ENCODE measurements at places on chromosomes 2 and 18.

- no peak for DNase-seq
These were observed 10.6 kb upstream of the ANXA4 start for GRCh38 chr2:69731147-69731970.

DNA sequence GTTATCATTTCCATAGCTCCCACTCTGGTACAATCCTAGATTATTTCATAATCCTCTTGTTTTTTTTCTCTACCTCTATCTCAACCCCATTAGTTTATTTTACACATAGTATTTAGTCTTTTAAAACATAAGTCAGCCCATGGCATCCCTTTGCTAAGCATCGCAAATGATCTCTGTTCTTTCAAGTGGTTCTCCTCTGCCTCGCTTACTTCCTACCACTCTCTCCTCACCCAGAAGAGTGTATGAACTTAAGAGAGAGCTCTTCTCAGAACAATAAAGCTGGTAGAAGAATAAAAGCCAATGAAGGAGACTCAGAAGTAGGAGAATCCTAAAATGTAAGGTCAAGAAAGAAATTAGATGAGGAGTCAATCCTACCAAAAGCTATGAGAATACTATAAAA, 12.2 kb upstream of the ITPRID2 start:
- no peak for DNase-seq

- no peak for DNase-seq
These were observed 56.1 kb upstream of the FHL2 start for GRCh38 chr2:105454801-105455485.

GRCh38 chr2:44957656-44958327, 16.3 kb downstream of the SIX3 start:
- DNase-seq, result no peak

DNA sequence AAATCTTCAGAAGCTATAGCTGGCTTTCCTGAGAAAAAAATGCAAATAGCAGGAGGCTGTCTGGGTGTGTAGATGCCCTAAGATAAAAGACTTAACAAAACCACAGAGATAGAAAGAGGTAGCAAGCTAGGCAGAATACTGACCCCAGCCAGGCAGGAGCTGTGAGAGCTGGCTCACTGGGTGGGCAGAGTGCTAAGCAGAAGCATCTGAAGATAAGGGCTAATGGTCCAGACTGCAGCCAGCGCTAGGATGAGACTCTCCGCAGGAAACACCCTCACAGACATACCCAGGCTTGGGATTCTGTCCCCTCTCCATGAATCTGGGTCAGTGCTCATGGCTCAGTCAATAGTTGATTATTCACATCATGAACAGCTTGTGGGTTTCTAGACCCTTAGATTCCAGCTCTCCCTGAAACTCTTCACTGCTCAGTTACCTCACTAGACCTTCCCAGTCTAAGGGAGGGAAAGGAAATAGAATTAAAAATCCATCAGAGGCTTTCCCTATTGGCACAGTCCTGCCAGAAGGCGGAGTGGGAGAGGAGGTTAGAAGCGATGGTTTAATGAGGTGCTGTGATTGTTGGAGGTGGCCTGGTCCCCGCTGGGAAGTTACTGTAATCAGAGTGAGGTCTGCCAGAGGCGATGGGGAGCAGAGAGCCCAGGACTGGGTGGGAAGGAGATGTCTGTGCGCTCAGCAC, 21.4 kb upstream of the CCBE1 start:
- no peak for DNase-seq

GRCh38 chr2:20093263-20094141, 42.1 kb upstream of the LAPTM4A start:
- DNase-seq, result no peak

DNA sequence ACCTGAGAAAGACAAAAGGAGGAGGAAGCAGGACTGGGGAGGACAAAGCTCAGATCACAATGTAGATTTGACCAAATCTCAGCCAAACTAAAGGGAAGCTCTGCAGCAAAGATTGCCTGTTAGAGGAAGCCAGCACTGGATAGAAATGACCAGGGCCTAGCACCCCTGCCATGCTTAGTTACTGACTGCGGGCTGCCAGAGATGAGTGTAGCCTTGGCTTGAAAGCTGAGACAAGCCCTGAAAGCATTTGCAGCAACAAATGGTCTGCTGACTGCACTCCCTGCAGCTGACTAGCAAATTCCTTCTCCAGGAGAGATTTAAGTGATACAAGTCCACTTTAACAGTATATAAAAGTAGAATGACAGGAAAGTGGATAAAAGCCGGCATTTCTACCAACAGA, 140.9 kb upstream of the CRIM1 start:
- no peak for DNase-seq

DNA sequence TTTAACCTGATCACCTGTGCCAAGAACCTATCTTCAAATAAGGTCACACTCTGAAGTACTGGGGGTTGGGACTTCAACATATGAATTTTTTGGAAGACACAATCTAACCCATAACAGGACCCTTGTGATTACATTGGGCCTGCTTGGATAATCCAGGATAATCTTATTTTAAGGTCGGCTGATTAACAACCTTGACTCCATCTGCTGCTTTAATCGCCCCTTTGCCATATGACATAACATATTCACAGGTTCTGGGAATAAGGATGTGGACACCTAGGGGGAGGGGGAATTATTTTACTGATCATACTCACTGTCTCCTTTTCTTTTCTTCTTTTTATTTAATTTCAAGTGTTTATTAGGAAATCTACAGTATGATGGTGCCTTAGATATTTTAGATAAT, 34.8 kb downstream of the CDH20 start:
- no peak for DNase-seq

DNA sequence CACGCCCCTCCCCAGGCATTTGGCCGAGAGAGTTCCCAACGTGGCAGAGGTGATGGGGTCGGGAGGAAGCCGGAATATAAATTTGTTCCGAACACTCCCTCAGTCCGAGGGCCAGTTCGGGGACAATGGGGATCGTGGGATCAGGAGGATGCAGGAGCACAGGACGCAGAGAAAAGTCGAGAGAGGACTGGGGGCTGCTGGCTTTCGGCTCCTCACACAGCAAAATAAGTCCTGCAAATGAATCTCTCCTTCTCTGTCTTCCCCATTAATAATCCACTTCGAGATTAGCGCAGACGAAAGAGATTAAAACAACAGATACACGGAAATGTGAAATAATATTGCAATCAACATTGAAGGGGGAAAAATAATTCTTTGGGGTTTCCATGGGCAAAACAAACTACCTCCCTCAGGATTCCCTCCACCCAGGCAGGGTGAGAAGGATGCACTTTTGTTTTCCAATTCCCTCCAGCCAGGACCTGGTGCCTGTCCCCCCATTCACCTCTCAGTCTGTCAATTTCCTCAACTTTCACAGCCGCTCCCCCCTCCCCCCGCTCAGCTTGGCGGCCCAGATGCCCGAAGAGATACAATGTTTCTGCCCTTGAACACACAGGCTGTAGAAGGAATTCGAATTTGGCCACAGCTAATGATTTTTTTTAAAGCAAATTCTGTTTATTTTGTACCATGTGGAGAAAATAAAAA, 3.1 kb upstream of the ZEB2 start:
- DNase-seq, result peak; percentile 21

DNA sequence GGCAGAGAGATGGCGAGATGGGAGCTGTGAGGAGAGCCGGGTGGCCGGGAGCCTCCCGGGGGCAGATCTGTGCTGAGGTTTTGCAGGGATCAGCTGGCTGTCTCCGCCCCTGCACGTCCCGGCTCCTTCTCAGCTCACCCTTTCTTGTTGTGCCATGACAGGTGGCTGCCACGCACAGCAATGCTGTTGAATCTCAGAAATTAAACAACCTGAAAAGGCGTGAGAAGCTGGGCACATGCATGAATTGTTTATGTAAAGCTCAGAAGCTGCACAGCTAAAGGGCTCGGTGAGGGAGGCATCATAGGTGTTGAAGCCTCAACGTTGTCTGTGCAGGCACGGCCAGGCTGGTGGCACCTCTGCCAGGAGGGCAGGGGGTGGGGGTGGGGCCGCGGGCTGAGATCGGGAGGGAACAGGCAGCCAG, 858 bp upstream of the RTP5 start:
- no peak for DNase-seq

GRCh38 chr18:63617915-63618234, 26.2 kb downstream of the SERPINB4 start:
- DNase-seq, result no peak

DNA sequence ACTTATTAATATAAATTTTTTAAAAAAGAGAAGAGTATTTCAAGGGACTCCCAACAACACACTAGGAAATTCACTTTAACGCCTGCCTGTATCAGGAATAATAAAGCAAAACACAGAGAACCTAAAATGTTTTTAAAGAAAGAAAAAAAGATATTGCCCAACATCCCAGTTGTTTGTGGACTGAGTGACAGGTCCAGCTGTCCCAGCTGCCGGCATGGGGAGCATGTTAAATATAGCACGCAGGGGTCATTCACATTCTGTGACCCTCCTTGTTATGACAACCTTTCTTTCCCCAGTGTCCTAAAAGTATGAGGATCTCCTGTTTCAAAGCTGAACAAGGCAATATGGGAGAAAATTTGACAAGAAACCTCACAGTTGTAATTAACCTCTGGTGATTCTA, 4.4 kb downstream of the KLHL41 start:
- DNase-seq, result no peak

DNA sequence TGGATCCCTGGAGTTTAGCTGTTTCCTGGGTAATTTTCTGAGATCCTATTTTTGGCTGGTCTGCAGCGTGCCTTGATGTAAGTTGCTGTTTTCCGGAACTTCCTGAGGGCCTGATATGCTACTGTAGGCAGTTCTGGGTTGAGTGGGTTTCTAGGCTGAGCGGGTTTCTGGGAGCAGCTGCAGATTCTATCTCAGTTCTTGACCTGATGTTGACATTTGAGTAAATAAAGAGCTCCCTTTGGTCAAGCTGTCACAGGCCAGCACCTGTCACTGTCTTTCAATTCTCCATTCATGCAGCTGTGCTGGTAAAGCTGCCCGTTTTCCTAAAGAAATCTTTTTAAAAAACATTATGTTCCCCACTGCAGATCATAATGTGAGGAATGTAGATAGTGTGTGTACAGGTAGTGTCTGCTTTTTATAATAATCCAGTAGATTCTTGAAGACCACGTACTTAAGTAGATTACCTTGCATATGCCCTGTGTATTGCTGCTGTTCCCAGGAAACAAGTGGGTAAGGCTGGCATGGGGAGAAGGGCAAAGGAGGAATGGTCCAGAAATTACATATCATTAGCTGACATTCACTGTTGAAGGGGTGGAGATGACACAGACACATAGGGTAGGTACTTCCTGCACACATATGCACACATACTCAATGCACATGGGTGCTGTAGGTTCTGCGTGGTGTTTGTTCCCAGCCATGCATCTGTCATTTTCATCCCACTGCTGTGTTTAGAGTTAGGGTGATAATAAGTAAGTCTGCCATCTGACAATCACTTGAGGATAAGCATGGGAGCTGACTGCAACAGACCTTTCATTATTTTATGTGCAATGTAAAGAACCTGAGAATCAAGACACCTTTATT, 25.9 kb downstream of the CD28 start:
- DNase-seq, result no peak

DNA sequence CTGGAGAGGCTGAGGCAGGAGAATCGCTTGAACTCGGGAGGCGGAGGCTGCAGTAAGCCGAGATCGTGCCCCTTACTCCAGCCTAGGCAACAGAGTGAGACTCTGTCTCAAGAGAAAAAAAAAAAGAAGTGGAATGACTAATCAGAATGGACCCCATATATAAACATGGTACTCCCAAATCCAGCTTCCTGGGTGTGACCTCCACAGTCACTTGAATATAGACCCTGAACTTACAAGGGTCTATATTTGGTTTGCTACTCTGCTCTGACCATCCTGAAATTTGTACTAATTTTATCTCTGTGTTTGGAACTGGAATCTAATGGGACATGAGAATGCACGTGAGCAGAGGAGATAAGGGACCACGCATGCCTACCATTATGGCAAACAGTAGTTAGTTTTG, 275.0 kb downstream of the TNS1 start:
- no peak for DNase-seq

DNA sequence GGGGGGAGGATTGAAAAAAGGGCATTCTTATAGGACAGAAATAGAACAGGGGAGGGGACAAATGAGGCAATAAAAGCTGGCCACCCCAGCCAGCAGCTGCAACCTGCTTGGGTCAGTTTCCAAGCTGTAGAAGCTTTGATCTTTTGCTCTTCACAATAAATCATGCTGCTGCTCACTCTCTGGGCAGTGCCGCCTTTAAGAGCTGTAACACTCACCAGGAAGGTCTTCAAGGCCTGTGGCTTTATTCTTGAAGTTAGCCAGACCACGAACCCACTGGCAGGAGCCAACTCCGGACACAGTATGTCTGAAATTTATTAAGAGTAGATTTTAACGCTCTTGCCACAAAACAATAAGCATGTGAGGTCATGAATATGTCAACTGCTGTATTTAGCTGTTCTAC, 649.9 kb upstream of the RAB6C start:
- DNase-seq, result no peak

DNA sequence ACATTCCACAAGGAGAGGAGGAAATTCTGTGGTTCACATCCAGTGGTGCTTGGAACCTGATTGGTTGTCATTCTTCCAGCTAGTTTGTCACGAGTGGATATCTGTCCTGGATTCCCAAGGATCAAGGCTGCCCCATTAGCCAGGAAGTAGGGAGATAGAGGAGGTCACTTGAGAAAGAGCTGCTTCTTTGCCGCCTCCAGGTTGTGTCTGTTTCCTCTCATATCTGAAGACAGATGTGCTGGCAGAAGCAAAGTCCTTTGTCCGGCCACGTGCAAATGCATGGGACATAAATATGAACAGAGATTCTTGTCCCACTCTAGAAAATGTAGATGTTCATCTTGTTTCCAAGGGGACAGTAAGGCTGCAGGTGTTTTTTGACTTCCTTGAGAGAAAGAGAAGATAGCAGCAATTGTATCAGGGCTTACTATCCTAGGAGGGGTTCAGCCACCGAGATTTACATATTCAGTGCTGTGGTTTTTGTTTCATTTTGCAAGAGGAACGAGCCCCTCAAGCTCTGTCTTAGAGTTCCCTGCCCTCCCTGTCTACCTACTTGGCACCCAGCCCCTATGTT, 174.4 kb downstream of the RPIA start:
- DNase-seq, result no peak

- DNase-seq, result no peak
These were observed 22.6 kb downstream of the PRKRA start for GRCh38 chr2:178428396-178428806.

- DNase-seq, result no peak
These were observed 59.5 kb downstream of the E2F6 start for GRCh38 chr2:11406267-11406957.

GRCh38 chr2:126655051-126655450, 907 bp upstream of the GYPC start:
- DNase-seq, result no peak

DNA sequence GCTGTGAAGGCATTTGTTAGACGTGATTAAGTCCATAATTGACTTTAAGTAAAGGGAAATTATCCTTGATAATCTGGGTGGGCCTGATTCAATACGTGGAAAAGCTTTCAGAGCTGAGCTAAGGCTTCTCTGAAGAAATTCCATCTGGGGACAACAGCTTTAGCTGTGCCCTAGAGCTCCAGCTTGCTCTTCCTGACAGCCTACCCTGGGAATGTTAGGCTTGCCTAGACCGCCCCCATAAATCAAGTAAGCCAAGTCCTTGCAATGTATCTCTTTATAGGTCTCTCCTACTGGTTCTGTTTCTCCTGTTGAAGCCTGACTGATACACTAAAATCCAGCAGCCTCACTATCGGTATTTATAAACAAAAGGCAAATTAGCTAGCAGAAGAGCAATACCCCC, 160.0 kb downstream of the STK39 start:
- DNase-seq, result no peak

- no peak for DNase-seq
These were observed 612.3 kb upstream of the FANCL start for GRCh38 chr2:58853420-58853819.

- DNase-seq, result no peak
These were observed 177.7 kb downstream of the SEPTIN10 start for GRCh38 chr2:109435901-109436598.

GRCh38 chr2:196108604-196109003, 40.0 kb upstream of the DNAH7 start:
- no peak for DNase-seq
